Pons (tissue), 1 donor: ENCODE measurements at places on chromosomes 1 and 21.

DNA sequence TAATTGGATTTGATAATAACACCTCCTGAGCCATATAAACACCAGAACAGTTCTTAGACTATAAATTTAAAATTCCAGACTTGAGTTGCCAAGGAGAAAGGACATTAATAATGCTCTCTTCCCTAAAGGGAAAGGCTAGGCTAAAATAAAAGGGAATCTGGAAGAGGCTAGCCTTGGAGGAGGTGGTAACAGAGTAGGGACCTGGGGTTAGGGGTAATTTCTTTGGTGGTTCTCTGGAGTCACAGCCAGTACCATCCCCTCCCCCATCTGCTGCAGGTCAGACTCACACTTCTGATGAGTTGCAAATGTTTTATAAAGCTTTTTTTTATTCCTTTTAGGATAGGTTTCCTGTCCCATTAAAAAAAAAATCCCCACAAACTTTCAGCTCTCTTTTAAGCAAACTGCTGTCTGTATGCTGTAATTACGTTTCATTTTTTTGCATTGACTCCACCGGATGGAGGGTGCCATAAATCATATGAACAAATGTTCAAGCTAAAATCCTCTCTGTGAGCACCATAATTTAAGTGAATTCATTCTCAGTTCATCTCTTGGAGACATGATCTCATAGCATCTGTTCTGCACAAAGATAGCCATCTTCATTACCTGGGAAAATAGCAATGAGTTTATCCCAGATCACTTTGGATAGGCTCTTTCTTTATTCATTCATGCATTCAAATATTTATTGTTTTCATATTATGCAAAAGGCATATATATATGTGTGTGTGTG lies 379.6 kb downstream of the TTLL7 start:
- no peak for DNase-seq

DNA sequence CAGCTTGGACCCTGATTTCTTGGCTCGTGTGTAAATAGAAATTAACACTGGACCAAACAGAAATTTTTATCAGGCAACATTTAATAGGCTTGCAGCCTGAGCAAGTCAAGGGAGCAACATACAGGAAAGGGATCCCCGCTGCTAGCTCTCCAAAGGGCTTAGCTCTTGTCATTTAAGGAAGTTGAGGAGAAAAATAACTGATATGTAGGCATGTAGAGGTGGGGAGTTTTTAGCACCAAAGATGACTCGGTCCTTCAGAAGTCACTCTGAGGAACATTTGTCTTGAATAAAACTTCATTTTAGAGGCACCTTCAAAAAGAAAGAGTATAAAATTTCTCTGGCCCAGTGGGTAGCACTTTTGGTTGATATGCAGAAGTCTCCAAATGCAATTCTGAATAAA lies 27.1 kb downstream of the GBP2 start:
- no peak for DNase-seq

DNA sequence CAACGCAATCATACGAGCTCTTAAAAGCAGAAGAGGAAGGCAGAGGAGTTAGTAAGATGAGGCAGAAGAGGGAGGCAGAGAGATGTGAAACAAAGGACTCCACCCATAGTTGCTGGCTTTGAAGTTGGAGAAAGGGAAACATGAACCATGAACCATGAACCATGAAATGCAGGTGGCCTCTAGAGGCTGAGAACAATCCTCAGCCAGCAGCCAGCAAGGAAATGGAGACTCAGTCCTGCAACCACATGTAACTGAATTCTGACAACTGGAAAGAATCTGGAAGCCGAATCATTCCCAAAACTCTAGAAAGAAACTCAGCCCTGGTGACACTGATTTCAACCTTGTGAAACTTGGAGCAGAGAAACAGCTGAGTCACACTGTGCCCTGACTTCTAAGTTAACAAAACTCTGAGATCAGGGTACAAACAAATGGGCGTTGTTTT lies 10.1 kb downstream of the DIPK1A start:
- no peak for DNase-seq

DNA sequence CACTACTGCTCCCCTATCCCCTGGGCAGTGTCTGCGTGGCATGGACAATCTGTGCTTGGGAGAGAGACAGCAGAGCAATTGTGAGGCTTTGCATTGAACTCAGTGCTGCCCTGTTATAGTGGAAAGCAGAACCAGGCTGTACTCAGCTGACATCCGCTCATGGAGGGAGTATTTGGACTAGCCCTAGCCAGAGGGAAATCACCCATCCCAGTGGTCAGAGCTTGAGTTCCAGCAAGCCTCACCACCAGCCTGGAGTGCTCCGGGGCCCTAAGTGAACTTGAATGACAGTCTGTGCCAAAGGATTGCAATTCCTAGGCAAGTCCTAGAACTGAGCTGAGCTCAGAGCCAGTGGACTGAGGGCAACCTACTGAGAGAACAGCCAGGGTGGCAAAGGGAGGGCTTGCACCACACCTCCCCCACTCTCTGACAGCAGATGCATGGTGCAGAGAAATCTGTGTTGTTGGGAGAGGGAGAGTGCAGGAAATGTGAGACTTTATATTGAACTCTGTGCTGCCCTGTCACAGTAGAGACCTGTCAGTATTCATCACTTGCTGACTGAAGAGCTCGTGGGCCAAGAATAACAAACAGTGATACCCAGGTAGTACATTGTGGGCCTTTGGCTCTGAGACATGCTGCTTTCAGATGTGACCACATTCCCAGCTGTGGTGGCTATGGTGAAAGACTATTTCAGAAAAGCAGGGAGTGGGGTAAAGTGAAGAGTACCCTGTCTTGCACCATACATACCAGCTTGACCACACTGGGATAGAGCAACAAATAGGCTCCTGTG lies 107.7 kb upstream of the SLC5A9 start:
- peak; percentile 14 for DNase-seq

- peak; percentile 69 for DNase-seq
Measured at GRCh38 chr1:27536767-27537166, 46.8 kb upstream of the WASF2 start.

DNA sequence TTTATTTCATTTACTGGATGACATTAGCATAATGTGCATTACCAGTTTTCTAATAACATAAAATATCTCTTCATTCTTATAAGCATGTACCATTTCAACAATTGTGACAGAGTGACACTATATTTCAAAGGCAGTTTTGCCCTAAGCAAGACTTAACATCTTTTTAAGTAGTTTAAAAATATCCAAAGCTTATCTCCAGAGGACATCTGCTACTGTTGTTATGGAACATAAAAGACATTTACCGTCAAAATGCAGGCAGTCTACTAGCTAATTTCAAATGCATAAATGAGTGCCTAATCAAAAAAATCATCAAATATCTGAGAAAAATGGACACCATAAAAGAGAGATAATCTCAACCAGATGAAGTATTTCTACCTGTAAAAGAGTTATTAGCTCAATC lies 782.4 kb upstream of the BRINP3 start:
- DNase-seq: no peak

GRCh38 chr21:29377266-29377665 lies 78.5 kb downstream of the BACH1 start:
- no peak for DNase-seq

GRCh38 chr1:53160924-53161378 lies 18.5 kb upstream of the SLC1A7 start:
- no peak for DNase-seq

- DNase-seq: no peak
Measured at GRCh38 chr1:21297975-21298374, 7.7 kb upstream of the ECE1 start.
